ENCODE measurements at places on chromosomes 12 and 14. TPM values are rescaled to one million over a fixed set of nuclear protein-coding genes. Genes with fewer than 3 reads are reported as not detected.

The HSPB8 gene
- not detected for total RNA-seq

The PLEKHH1 gene
- total RNA-seq: 0.83 TPM

The KLRB1 gene
- total RNA-seq: not detected

The LRRC10 gene
- total RNA-seq: not detected

DNA sequence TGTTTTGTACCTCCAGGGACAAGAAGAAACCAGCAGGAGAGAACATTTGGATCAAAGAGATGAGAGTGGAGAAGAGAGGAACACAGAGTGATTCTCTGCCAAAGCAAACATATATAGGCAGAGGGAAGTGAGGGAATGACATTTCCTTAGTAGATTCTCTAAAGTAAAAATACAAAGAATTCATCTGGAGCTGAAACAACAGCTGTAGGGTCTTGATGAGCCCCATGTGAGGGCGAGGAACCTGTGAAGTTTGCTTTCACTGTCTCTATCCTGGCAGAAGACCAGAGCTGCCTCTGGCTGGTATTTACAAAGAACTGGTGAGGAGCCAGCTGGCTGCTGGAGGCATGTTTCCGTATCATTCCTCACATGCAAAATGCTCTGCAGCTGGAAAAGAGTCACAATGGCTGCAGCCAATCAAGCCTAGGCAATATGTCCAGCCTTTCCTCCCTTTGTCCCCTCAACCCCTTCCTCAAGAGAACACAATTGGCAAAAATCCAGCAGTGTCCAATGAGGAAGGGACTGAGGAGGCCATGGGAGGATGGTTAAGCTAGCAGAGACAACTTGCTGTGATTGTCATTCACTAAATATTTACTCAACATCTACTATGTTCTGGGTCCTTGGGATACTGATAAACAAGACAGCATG, 122.5 kb downstream of the PHLDA1 start:
- no peak for DNase-seq

DNA sequence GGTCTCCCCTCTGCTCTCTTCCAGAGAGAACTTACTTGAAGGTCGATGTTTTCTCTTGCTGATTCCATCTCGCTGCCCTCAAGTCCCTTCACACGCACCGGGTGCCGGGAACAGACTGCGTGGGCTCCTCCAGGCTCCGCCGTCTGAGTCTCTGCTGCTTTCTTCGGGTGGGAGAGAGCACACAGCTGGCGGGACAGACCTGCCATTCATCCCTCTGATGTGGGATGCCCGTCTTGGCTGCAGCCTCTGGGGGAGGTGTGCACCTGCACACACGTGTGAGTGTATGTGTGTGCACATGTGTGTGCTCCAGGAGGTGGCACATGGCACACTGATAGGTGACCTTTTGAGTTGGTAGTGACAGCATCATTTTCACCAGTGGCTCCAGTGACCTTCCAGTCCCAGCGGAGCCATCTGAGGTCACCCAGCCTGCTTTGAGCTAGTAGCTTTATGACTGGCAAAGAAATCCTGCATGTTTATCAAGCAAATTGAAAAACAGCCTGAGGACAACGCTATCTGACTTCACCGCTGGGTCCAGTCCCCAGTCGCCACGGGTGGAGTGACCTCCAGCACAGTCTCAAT, at the start of gene NINJ2:
TSS of gene NINJ2 (minus strand) at position 153 of the 579 bp plus-strand sequence. CDS start at position 68, 85 bp downstream.
- DNase-seq: no peak

- DNase-seq: peak; percentile 96
These were observed 65.1 kb downstream of the PCNX1 start for GRCh38 chr14:70972107-70972976.

- no peak for DNase-seq
These were observed 134.7 kb upstream of the RFLNA start for GRCh38 chr12:124160097-124160756.

- no peak for DNase-seq
These were observed 39.3 kb downstream of the SLC25A47 start for GRCh38 chr14:100362311-100362927.

DNA sequence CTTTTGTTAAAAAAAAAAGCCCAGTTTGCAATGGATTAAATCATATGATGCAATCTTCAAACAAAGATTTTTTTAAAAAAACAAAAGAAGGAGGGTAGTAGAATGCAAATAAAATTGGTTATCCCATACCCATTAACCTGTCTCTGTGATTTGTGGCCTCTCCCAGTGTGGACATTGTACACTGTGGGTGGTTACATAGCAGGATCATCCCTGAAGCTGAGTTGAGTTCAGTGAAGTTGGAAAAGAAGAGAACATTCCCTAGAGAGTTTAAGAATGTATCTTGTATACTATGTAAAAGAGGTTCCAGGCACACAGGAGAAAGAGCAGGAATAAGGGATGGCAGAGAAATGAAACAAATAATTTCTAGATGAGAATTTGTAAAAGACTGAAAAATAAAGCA, 142.4 kb upstream of the SLC16A7 start:
- no peak for DNase-seq

GRCh38 chr14:49310298-49310697, 275.9 kb downstream of the RPS29 start:
- DNase-seq: no peak

DNA sequence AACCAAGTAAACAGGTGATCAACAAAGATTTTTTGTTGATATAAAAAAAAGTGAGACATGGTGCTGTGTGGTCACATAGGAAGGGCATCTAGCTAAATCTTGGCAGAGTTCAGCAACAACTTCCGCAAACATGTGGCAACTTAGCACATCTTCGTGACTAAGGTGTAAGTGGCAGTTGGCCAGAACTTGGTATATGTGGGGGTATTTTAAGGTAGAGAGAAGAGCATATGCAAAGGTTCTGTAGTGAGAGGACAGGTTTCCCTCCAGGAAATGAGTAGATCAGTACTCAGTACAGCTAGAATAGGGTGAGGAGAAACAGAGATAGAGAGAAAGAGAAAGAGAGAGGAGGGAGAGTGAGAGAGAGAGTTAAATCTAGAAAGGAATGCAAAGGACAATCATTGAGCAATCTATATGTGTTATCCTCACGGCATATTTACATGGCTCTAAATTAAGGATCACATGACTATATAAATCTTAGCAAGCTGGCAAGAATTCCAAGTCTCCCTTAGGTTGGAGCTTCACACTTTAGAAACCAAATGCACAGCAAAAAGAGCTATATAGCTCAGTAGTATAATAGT, 227.7 kb upstream of the HMGA2 start:
- DNase-seq: no peak

- DNase-seq: peak; percentile 91
These were observed 73.8 kb downstream of the KIAA0586 start for GRCh38 chr14:58501214-58501816.

DNA sequence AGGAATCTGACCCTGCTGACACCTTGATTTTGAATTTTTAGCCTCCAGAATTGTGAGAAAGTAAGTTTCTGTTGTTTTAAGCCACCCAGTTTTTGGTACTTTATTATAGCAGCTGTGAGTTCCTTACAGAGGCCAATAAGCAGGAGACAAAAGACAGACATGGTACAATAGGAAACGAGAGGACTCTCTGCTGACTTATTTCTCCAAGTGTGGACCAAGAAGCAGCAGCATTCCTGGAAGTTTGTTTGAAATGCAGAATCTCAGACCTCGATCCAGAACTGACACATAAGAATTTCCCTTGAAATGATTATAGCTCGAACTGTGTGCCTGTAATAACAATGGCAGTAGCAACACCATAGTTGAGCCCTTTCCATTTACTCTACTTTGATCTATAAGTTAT, 31.9 kb upstream of the LUM start:
- DNase-seq: no peak

DNA sequence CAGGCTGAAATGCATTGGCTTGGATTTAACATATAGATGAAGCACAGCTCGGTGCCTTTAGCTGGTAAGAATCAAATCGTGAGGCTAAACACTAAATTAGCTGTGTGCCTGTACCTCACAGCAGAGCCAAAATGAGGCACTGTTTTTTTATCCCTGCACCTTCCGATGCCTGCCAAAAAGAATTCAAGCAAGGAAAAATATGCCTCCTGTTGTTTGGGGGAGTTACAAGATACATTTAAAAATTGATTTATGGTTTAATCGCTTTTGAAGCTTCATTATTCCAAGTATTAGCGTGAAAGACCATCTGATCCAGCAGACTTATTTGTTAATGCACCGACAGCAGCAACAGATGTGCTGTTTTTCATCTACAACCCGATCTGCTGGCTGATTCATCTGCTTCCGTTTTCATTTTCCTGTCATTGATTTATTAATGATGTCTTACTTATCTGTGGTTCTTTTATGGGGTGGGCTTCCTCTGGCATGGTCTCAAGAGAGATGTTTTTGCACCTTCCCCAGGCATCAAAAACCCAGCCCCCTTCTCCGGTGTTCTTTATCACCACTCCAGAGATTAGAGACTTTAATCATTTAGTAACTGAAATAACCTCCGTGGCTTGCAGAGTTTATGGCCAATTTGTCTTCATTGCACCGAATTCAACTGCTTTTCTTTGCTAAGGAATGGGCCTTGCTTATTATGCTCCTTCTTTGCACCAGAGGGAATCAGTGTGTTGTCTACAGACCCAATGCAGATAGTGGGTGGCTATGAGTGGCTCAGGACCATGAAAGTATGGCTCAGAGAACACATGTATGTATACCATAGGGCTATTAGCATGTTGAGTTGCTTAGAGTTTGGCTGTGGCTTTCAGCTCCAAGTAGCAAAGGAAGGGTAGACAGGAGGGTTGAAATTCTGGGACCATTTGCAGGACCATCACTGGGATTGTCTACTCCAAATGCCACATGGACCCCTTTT, 166.8 kb upstream of the TMEM260 start:
- DNase-seq: no peak

DNA sequence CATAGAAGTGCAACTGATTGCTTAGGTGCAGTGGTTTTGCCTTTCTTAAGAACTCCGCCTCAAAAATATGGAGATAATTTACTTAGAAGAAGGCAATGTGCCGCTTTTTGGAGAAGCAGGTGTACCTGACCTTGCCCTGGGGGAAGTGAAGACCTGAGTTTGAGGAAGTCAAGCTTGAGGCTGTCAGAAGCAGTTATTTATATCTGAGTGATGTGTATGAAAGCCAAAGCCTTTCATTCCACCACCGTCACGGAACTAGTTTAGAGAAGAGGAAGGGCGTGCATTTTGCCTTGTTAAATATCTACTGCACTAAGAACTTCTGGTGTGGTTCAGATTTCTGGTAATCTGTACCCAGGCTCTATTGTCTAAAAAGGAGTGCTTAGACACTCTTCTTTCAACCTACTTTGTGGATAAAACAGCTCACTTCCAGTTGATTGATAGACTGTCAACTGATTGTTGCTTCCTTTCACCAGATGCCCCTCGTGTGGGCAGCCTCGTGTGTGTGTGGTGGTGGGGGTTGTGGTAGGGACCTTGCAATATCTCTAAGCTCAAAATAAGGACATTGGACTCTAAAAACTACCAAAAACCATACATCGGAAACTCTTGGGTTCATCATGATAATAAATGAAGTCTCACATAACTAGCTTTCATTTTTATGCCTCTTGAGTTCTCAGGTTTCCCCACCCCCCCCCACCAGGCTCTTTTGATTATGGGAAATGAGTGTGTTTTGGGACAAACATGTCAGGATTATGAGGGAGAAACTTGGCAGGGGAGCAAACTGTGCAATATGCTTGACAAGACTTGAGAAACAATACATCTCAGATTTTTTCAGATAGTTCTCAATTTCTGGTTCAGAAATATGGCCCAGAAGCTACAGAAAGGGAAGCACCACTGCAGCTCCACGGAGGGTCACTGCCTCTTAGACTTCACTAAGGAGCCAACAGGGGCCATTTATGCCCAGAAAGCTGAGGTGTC, 78.6 kb downstream of the ARF6 start:
- peak; percentile 99 for DNase-seq

DNA sequence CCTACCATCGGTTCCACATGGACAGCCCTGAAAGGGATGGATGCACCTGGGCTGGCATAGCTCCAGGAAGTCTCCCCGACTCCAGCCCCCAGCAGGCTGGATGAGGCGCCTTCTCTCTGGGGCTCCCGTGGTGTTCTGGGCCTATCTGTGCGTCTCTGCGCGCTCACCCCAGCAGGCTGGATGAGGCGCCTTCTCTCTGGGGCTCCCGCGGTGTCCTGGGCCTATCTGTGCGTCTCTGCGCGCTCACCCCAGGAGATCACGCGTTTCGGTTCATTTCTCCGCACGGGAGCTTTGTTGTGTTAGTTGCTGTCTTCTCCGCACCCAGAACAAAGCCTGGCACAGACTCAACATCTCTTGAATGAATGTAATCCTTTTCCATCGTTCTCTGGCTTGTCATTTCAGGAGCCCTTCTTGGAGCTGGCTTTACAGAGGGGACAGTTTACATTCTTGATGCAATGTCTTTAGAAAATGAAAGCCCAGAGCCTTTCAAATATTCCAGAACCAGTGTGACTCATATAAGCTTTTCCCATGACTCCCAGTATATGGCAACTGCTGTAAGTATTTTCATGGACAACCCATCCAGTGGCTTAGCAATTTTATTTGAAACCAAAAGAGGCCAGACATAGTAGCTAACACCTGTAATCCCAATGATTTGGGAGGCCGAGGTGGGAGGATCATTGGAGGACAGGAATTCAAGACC, 40.3 kb downstream of the CFAP251 start:
- DNase-seq: no peak
